ENCODE measurements at places on chromosomes 11 and 22. TPM values are rescaled to one million over a fixed set of nuclear protein-coding genes. Genes with fewer than 3 reads are reported as not detected.
A peak's percentile ranks its signal among the peaks of the same experiment; 100 is the strongest.

DNA sequence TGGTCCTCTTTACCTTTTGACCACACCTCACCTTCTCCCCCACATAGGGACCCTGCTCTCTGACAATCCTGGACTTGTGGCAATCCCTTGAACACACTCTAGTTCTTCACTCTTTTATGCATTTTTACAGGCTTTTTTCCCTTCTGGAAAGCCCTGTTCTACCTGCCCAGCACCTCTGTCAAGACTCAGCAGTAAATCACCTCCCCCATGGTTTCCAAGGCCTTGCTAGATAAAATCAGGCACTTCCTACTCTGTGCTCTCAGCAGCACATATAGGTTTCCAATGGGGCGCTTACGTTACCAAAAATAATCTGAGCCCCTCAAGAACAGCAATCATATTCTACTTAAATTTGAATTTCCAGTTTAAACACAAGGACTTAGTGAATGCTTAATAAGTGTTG is 53.9 kb downstream of the ETS1 start:
- no peak for DNase-seq

The KREMEN1 gene
- 4.7 TPM for total RNA-seq

The RBX1 gene
- total RNA-seq: 18.3 TPM

DNA sequence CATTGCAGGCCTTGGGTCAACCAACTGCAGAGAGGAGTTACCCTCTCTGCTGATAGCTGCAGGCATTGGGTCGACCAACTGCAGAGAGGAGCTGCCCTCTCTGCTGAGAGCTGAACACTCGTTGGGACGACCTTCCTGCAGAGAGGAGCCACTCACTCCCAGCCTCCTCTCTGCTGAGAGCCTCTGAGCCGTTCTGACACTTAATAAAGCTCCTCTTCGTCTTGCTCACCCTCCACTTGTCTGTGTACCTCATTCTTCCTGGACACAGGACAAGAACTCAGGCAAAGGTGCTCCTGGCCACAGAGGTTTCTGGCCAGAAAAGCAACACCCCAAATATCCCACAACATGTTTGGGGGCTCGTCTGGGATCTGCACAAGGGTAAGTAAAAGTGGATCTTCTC is 7.5 kb upstream of the PKP3 start:
- no peak for DNase-seq

The FRMD8 gene
- 15.4 TPM for total RNA-seq

GRCh38 chr11:2468363-2469235 is 23.8 kb downstream of the KCNQ1 start:
- DNase-seq: no peak

GRCh38 chr11:96168623-96169022 is 174.4 kb downstream of the MAML2 start:
- no peak for DNase-seq

- no peak for DNase-seq
These were observed 5.6 kb downstream of the PTDSS2 start for GRCh38 chr11:455566-456147.

GRCh38 chr11:102921587-102922220 is 33.8 kb downstream of the MMP13 start:
- DNase-seq: no peak

- peak; percentile 46 for DNase-seq
These were observed 829.7 kb upstream of the FAT3 start for GRCh38 chr11:91394727-91395414.

The FAM180B gene
- not detected for total RNA-seq

- DNase-seq: no peak
These were observed 38.6 kb upstream of the SOX6 start for GRCh38 chr11:16394947-16395346.

The RIMBP3B gene
- total RNA-seq: not detected

DNA sequence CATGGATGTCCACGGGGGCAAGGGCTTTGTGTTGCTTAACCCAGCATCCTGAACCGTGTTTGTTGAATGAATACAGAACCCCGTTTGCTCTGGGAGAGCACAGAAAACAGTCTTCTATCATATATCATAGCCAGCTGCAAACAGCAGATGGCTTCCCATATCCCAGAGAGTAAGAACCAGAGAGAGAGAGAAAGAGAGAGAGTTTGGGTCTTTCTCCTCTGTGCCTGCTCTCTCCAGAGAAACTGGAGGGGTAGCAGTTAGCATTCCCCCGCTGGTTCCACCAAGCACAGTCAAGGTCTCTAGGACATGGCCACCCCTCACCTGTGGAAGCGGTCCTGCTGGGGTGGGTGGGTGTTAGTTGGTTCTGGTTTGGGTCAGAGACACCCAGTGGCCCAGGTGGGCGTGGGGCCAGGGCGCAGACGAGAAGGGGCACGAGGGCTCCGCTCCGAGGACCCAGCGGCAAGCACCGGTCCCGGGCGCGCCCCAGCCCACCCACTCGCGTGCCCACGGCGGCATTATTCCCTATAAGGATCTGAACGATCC is 440 bp upstream of the TIMP3 start:
- DNase-seq: no peak

DNA sequence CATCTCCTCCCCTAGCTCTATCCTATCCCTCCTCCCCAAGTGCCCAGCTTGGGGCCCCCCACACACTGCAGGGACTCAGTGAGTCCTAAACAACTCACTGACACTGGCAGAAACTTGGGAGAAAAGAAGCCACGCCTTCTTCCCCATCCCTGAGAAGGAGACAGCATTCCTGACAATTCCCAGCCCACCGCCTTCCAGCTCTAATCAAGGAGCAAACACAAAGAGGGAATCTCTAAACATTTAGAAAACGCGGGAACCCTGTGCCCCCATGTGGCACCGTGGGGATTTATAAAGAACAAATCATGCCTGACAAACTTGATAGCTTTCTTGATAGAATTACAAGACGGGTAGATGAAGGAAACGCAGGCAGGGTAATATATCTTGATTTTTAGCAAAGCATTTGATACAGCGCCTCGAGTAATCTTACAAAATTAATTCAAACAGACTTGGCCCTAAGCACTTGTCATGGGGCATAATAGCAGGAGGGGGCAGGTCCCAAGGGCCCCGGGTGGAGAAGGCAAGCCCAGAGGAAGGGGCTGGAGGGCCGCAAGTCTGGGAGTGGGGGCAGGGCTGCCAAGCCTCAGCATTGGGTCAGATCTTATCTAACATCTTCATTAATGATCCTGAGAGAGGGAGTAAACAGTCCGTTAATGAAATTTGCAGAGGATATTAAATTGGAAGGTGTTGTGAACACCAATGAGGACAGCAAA is 4.5 kb downstream of the CHST1 start:
- no peak for DNase-seq

- DNase-seq: no peak
These were observed 220.7 kb upstream of the UBASH3B start for GRCh38 chr11:122434786-122435185.

The ARHGAP8 gene
- 10.3 TPM for total RNA-seq

The NAP1L4 gene
- 29.9 TPM for total RNA-seq

The CARD18 gene
- total RNA-seq: not detected

DNA sequence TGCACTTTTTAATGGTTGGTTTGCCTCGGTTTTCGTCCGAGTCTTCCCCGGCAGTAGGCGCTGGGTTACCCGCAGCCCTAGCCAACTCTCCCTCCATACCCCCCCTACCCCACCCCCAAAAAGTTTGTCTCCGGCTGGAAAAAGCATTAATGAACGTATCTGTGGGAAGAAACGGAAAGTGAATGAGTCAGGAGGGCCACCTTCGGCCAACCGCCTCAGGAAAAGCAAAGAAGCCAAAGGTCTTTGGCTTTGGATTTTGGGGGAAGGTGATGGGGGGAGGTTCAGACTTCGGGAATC is 508 bp upstream of the FLI1 start:
- no peak for DNase-seq

DNA sequence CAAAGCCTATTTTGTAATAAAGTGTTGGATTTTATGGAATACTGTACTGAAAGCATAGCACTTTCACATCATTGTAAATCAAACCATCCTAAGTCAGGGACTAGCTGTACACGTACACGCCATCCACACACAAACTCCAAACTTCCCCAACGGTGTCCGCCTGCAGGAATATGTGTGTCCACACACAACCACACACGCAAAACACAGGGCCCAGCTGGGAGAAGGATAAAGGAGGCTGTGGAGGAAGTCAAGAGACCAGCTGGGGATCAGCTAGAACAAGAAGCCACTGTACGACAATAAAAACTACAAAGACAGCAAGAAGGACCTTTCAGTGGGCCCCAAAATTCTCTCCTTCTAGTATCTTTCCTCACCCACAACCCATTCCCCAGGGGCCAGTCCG is 1.6 kb downstream of the TRIM29 start:
- DNase-seq: no peak

GRCh38 chr11:22786475-22786874 is 43.1 kb downstream of the SVIP start:
- DNase-seq: no peak

- DNase-seq: no peak
These were observed 31.3 kb upstream of the YPEL1 start for GRCh38 chr22:21766691-21767462.

- DNase-seq: no peak
These were observed 1.1 kb upstream of the GAB2 start for GRCh38 chr11:78418584-78419211.

The PGA5 gene
- total RNA-seq: 0.67 TPM

- no peak for DNase-seq
These were observed 4.4 kb downstream of the ASCL2 start for GRCh38 chr11:2265854-2266585.

DNA sequence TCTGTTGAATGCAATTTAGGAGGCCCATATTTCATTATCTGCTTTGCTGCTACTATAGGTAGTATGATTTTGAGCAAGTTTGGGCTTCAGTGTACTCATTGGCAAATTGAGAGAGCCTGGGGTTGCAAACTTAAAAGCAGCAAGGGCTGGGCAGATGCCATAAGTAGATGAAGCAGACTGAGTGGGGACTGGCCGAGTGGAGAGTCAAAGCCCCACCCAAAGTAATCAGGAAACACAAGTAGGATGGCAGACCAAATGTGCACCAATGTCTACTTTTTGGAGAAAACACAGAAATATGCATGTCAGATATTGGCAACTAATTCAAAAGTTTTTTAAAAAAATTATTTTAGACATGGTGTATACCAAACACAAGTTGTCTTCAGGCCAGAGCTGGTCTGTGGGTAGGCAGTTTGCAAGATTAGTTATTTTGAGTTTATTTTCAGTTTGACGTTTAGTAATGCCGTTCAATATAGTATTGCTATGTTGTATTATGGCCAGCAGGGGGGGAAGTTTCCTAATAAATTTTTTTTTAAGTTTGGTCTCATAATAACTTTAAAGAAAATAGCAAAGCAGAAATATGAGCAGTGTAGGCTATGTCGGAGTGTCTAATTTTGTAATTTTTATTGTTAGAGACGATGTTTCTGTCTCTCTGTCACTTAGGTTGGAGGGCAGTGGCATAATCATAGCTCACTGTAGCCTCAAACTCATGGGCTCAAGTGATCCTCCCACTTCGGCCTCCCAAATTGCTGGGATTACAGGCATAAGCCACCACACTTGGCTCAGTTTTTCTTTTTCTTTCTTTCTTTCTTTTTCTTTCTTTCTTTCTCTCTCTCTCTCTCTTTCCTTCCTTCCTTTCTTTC is 105.1 kb downstream of the HIPK3 start:
- DNase-seq: no peak

DNA sequence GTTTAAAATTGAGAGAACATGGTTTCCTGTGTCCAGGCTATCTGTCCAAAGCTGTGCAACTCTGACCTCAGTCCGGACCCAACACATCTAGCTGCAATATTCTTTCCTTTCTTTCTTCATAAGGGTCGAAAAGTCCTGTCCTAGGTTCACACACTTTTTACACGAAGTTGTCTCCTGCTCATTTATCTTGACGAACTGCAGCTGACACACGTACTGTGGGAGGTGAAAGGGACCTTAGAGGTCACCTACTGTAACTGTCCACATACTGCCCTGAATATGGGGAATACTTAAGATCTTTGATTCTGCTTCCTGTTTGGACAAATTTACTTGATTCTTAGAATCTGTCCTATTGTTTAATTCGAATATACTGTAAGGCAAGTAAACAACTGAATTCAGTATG is 105.9 kb downstream of the CCDC83 start:
- DNase-seq: no peak

The UBXN1 gene
- total RNA-seq: 45.3 TPM

The LRRC74B gene
- total RNA-seq: not detected

DNA sequence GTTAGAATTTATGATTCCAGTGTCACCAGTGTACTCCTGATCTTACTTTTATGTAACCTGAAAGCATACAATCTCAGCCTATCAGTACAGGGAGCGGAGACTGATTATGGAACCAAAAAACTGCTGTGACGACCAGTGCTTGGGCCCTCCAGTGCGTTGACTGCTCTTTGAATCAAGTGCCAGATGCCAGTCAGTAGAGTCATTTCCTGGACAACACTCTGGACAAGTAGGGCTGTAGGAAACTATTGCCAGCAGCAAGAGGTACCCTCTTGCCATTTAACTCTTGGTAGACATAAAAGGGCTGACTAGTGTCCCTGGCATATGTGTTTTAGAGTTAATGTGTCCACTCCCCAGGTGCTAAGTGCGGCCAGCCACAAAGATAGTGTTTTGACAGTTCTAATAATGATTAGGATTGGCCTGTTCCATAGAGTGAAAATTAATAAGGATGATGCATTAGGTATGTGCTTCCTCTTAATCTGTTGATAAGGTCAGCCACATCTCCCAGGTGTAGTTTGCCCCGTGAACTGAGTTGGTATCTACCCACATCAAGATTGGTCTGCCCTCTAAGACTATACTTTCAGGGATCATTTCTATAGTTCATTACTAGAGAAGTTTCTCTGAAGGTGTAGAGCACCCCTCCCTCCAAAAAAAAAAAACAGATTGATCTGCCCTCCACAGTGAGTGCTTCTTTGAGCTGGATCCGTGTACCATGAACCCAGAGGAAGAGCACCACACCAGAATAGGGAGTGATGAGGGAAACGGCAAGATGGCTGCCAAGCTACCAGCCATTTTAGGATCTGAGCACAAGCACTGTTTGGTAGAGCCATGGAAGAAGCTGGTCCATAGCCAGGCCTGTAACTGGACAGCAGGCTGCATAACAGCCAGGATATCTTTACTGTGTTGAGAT is 20.7 kb upstream of the AIFM3 start:
- DNase-seq: no peak

- no peak for DNase-seq
These were observed 8.5 kb upstream of the TPH1 start for GRCh38 chr11:18054511-18055103.

DNA sequence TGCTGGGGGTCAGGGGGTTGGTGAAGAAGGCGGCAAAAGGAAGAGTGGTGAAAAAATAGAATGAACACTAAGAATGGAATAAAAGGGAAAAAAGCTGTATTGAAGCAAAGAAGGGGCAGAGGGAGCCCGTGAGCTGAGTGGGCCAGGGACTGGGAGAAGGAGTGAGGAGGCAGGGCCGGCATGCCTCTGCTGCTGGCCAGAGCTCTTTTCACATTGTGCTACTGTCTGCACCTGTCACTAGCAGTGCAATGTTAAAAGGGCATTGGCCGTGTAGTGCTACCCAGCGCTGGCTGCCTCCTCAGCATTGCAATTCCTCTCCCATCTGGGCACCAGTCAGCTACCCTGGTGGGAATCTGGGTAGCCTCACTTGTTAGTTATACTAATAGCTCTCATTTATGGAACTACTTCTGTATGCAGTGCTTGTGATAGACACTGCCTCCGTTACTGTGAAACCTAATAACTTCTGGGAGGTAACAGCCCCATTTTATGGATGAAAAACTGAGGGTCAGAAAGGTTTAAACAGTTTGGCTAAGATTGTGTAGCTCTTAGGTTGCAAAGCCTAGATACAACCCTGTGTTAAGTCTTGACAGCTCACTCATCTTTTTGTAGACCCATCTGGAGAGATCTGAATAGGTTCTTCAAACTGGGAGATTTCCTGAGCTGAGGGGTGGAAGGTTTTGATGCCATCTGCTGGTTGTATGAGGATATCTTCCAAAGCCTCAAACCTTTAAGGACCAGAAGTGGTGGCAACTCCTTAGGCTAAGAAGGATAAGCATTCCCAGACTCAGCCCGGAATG is 8.5 kb downstream of the YPEL4 start:
- DNase-seq: no peak

Measured in pancreas (tissue), 10 donors.